ENCODE measurements at places on chromosomes 2 and 18. TPM values are rescaled to one million over a fixed set of nuclear protein-coding genes. Genes with fewer than 3 reads are reported as not detected.

LBX2 gene
- total RNA-seq, result not detected

POMC gene
- 4.2 TPM for total RNA-seq

CTLA4 gene
- not detected for total RNA-seq

NT5C1B gene
- total RNA-seq, result not detected

SALL3 gene
- not detected for total RNA-seq

ANKRD36 gene
- total RNA-seq, result 25.1 TPM

STPG4 gene
- total RNA-seq, result not detected

IL1B gene
- 1.0 TPM for total RNA-seq

COLEC12 gene
- 39.1 TPM for total RNA-seq

GPAT2 gene
- 7.8 TPM for total RNA-seq

MYO1B gene
- 125 TPM for total RNA-seq

LNPK gene
- total RNA-seq, result 45.4 TPM

AGXT gene
- total RNA-seq, result not detected

ADRA2B gene
- 2.1 TPM for total RNA-seq

IL1RL1 gene
- 1.0 TPM for total RNA-seq

SLC5A6 gene
- total RNA-seq, result 7.8 TPM

SLC35F6 gene
- total RNA-seq, result 7.8 TPM

KCNF1 gene
- total RNA-seq, result 1.6 TPM

RAB31 gene
- 16.7 TPM for total RNA-seq

EDAR gene
- not detected for total RNA-seq

INHA gene
- not detected for total RNA-seq

RAX gene
- total RNA-seq, result not detected

GPR35 gene
- total RNA-seq, result 1.0 TPM

ATP6V1B1 gene
- total RNA-seq, result 1.6 TPM

SOX11 gene
- 18.3 TPM for total RNA-seq

SMCHD1 gene
- total RNA-seq, result 102 TPM

GAL3ST2 gene
- total RNA-seq, result not detected

AQP4 gene
- 4.2 TPM for total RNA-seq

KCNG3 gene
- under 0.01 TPM for total RNA-seq

NCL gene
- total RNA-seq, result 110 TPM

KCNJ3 gene
- total RNA-seq, result 4.2 TPM

CDKL4 gene
- 4.2 TPM for total RNA-seq

ZBTB7C gene
- 2.6 TPM for total RNA-seq

PROM2 gene
- under 0.01 TPM for total RNA-seq

CREB1 gene
- 30.8 TPM for total RNA-seq

GPR45 gene
- not detected for total RNA-seq

FHL2 gene
- 66.3 TPM for total RNA-seq
